ENCODE measurements at places on chromosomes 3 and 15. TPM values are rescaled to one million over a fixed set of nuclear protein-coding genes. Genes with fewer than 3 reads are reported as not detected.

NR2F2 gene
- total RNA-seq: 23.6 TPM

CKMT1A gene
- 2.7 TPM for total RNA-seq

ISLR gene
- total RNA-seq: 0.41 TPM

RAD18 gene
- total RNA-seq: 19.3 TPM

LRRC34 gene
- total RNA-seq: not detected

WNT5A gene
- total RNA-seq: 0.64 TPM

IL5RA gene
- not detected for total RNA-seq

TRPM1 gene
- total RNA-seq: not detected

DPPA4 gene
- not detected for total RNA-seq

UNC13C gene
- not detected for total RNA-seq

CLDN16 gene
- 0.06 TPM for total RNA-seq

ACP3 gene
- total RNA-seq: not detected

CAMK1 gene
- total RNA-seq: 13.0 TPM

FSD2 gene
- total RNA-seq: not detected

SCN5A gene
- 1.3 TPM for total RNA-seq

ATP13A3 gene
- total RNA-seq: 48.9 TPM

SKOR1 gene
- total RNA-seq: 0.03 TPM

STRIT1 gene
- not detected for total RNA-seq

C3orf80 gene
- 1.8 TPM for total RNA-seq

SSUH2 gene
- 1.0 TPM for total RNA-seq

FAM3D gene
- not detected for total RNA-seq

ST3GAL6 gene
- total RNA-seq: 0.69 TPM

TRAIP gene
- 15.0 TPM for total RNA-seq

CACNA2D3 gene
- 0.05 TPM for total RNA-seq

DCBLD2 gene
- 325 TPM for total RNA-seq

ZSCAN29 gene
- 13.0 TPM for total RNA-seq

KLHL6 gene
- not detected for total RNA-seq

COPB2 gene
- total RNA-seq: 78.7 TPM

CELF6 gene
- 0.15 TPM for total RNA-seq

MNS1 gene
- total RNA-seq: 2.7 TPM

PLXNB1 gene
- 13.2 TPM for total RNA-seq

CD200 gene
- not detected for total RNA-seq

CCNB2 gene
- 107 TPM for total RNA-seq

PYGO1 gene
- 8.9 TPM for total RNA-seq

TGM5 gene
- not detected for total RNA-seq

SLC38A3 gene
- total RNA-seq: not detected

NAALADL2 gene
- 0.18 TPM for total RNA-seq

RETNLB gene
- not detected for total RNA-seq

PAK2 gene
- 42.0 TPM for total RNA-seq

VILL gene
- total RNA-seq: 0.17 TPM

SYNPR gene
- total RNA-seq: not detected

MYZAP gene
- 0.51 TPM for total RNA-seq

CCR2 gene
- total RNA-seq: not detected

SAXO2 gene
- total RNA-seq: 2.4 TPM

ZNF502 gene
- 1.8 TPM for total RNA-seq

CBLB gene
- total RNA-seq: 14.5 TPM

CSPG4 gene
- 0.08 TPM for total RNA-seq

CIB2 gene
- 32.3 TPM for total RNA-seq

SLC22A14 gene
- total RNA-seq: not detected

PLSCR4 gene
- total RNA-seq: 4.4 TPM

RMDN3 gene
- 24.0 TPM for total RNA-seq

ATOSA gene
- total RNA-seq: 10.3 TPM

C3orf20 gene
- total RNA-seq: not detected

RLBP1 gene
- not detected for total RNA-seq

USP50 gene
- not detected for total RNA-seq

All from A549 treated with DMSO at 1 μM for 4 hours (cell line).